GM23248 (cell line): ENCODE measurements at places on chromosomes 2 and 18. TPM values are rescaled to one million over a fixed set of nuclear protein-coding genes. Genes with fewer than 3 reads are reported as not detected.

The REG1B gene
- not detected in 2 replicates for total RNA-seq

The CWC22 gene
- total RNA-seq: 12.4 and 17.3 TPM in 2 replicates

The CD28 gene
- total RNA-seq: 0.11 TPM in 1 of 2 replicates, not detected in the other

The ZCCHC2 gene
- total RNA-seq: 1.7 and 3.0 TPM in 2 replicates

The GPR35 gene
- 0.25 TPM in 1 of 2 replicates, not detected in the other for total RNA-seq

The CCDC121 gene
- total RNA-seq: 1.6 and 3.4 TPM in 2 replicates

The TWIST2 gene
- 467 and 544 TPM in 2 replicates for total RNA-seq

The PRSS56 gene
- not detected in 2 replicates for total RNA-seq

The STAM2 gene
- 29.6 and 42.6 TPM in 2 replicates for total RNA-seq

The NMS gene
- total RNA-seq: not detected in 2 replicates

The HOXD13 gene
- 1.0 and 3.8 TPM in 2 replicates for total RNA-seq

The DHRS9 gene
- total RNA-seq: not detected in 2 replicates

The MBD1 gene
- 60.7 and 68.0 TPM in 2 replicates for total RNA-seq

The NHEJ1 gene
- total RNA-seq: 8.3 and 16.1 TPM in 2 replicates

The NAT8 gene
- not detected in 2 replicates for total RNA-seq

The POLR1A gene
- 13.0 and 17.6 TPM in 2 replicates for total RNA-seq

The CD8B gene
- not detected in 2 replicates for total RNA-seq

The HMSD gene
- total RNA-seq: not detected in 2 replicates

The GLS gene
- 362 and 426 TPM in 2 replicates for total RNA-seq
